ENCODE measurements at places on chromosomes 2 and 18. TPM values are rescaled to one million over a fixed set of nuclear protein-coding genes. Genes with fewer than 3 reads are reported as not detected.
A peak's percentile ranks its signal among the peaks of the same experiment; 100 is the strongest.

RNF125 gene
- total RNA-seq: 8.0 TPM

FSHR gene
- total RNA-seq: not detected

CXCR4 gene
- total RNA-seq: 27.7 TPM

GCG gene
- total RNA-seq: not detected

PROM2 gene
- 12.6 TPM for total RNA-seq

DNA sequence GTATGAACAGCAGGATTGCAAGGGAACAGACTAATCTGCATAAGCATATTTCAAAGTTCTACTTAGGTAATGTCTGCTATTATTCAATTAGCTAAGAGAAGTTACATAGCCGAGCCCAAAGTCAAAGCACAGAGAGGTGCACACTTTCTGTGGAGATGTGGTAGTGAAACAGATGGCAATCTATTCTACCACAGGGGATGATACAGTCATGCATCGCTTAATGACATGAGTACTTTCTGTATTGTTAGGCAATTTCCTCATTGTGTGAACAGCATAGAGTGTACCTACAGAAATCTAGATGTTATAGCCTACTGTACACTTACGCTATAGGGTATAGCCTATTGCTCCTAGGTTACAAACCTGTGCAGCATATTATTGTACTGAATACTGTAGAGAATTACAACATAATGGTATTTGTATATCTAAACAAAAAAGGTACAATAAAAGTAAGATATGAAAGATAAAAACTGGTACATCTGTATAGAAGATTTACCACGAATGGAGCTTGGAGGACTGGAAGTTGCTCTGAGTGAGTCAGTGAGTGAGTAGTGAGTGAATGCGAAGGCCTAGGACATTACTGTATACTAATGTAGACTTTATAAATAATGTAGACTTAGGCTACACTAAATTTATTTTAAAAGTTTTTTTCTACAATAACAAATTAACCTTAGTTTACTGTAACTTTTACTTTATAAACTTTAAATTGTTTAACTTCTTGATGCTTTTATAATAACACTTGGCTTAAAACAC, 197.6 kb downstream of the MBD5 start:
- DNase-seq: no peak

GRCh38 chr2:181780047-181780651, 99.8 kb upstream of the NEUROD1 start:
- DNase-seq: peak; percentile 78

GRCh38 chr2:38115216-38116032, 39.5 kb upstream of the CYP1B1 start:
- peak; percentile 80 for DNase-seq

- no peak for DNase-seq
Observed at GRCh38 chr2:2800697-2801096, 469.6 kb upstream of the MYT1L start.
